ENCODE measurements at places on chromosomes 16 and 17.

DNA sequence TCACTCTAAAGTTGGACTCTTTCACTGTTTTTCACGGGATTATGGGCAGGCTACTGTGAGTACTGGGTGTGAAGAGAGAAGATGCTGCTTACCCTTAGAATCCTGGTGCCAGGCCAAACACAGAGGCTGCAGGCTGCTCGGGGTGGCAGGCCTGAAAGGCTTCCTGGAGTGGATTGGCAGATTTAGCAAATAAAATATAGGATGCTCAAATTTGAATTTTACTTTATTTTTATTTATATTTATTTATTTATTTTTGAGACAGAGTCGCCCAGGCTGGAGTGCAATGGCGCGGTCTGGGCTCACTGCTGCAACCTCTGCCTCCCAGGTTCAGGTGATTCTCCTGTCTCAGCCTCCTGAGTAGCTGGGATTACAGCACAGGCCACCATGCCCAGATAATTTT is 14.9 kb upstream of the STAC2 start:
- DNase-seq = no peak

- peak; percentile 61 for DNase-seq
These were observed 408.7 kb upstream of the TNRC6C start for GRCh38 chr17:77549726-77550366.

- no peak for DNase-seq
These were observed 7.7 kb downstream of the CES1 start for GRCh38 chr16:55825115-55825728.

DNA sequence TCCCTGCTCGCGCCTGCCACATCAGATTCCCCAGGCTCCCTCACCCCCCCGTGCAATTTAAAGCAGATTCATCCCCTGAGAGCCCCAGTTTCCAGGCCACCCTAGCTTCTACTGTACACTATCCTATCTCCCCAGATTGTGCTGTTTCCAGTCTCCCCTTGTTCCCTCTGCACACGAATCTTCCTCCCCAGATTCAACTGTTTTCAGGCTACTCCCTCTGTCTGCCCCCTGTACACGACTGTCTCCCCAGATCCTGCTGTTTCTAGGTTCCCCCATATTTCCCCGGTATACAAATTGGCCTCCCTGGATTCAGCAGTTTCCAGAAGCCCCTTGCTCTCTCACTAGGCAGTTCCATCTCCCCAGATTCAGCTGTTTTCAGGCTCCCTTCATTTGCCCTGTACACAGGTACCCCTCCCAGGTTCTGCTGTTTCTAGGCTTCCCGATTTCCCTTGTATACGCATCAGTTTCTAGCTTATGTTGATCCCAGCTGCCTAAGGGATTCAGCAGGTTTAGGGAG is 22.9 kb downstream of the COPZ2 start:
- no peak for DNase-seq

- no peak for DNase-seq
These were observed 9.3 kb upstream of the TNFRSF17 start for GRCh38 chr16:11955713-11956123.

GRCh38 chr17:34580685-34581445 is 1.5 kb downstream of the TMEM132E start:
- no peak for DNase-seq

DNA sequence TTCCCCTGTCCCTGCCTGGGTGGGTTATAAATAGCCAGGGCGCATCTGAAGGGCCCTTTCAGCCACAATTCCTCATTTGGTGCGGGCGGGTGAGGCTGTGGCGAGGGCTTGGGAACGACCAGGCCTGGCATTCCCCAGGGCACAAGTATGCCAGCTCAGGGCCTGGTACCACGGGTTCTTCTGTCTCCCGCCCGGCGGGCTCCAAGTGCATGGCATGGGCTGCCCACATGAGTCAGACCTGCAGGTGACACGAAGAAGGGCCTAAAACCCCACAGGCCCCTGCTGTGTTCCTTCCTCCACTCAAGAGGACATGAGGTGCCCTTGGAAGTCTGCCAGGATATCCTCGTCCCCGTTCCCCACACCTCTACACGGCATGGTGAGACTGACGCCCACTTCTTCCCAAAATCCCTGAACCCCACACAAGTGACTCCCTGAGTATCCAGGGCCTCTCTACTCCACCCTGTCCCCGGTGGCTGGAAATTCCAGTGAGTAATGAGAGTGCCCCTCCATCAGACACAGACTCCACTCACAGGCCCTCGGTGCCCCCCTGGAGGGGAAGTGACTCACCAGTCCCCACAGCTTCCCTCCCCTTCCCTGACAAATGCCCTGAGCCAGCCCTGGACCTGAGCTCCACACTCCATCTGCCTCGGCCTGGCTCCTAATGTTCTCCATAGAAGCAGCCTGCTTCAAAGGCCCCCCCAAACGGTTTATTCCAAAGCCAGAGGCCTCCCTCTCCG is 68.8 kb downstream of the ABR start:
- DNase-seq = peak; percentile 42
